ENCODE measurements at places on chromosomes 2 and 18.

- peak; percentile 48 for DNase-seq
Measured at GRCh38 chr2:189249171-189249570, 69.6 kb upstream of the COL5A2 start.

DNA sequence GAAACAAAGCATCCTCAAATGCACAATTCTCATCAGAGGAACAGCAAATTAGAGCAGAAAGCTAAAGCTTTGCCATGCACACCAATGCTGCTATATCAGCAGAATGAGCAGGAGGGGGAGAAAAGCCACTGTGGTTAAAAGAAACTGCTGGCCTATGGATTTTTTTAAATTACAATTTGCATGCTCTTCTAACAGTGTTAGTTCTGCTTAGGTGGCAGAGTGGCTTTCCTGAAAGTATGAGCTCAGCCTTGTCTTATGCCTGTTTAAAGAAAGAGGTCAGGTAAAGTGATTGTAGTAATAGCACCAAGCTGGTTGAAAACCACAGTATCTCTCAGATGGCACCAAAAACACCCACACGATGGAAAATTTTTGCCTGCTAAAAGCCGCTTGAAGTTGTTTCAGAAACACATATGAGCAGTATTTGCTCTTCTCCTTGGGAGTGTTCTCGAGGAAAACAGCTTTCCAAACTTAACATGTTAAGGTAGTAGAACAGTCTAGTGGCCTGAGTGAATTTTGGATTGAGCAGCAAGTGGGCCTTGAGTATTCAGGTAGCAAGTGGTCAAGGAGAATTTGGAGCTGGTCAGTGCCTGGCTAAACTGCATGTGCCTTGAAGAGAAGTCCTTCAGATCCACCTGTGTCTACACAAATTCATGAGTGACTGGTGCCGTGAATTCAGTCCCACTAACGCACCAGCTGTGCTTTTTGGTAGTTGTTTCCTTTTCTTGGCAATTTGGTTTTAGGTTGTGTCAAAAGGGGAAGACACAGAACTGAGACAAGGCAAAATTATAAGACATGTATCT is 19.6 kb upstream of the NDUFV2 start:
- no peak for DNase-seq

DNA sequence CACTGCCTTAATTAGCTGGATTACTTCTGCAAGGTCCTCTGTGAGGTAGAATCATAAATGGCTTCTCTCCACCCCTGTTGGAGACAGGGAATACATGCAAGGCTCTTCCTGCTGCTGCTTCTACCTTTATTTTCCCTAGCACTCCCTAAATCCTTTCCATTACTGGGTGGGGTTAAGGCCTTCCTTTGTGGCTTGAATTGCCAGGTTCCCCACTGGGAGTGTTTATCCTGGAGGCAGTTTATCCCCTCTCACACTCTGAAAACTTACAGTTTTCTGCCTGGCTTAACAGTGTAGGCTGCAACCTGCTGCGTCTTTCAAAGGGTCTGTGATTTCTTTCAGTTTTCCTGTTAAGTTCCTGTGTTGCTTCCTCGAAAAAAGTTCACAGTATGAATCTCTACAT is 1062.3 kb upstream of the CRIM1 start:
- DNase-seq, result no peak

- DNase-seq, result peak; percentile 69
Measured at GRCh38 chr18:48030616-48031480, 100.4 kb upstream of the SMAD2 start.

GRCh38 chr18:25102662-25103061 is 249.3 kb downstream of the ZNF521 start:
- DNase-seq, result no peak

- no peak for DNase-seq
Measured at GRCh38 chr2:195925120-195925519, 143.5 kb downstream of the DNAH7 start.

GRCh38 chr2:119384971-119385370 is 18.2 kb downstream of the DBI start:
- no peak for DNase-seq

GRCh38 chr2:108383146-108383830 is 5.5 kb downstream of the SULT1C4 start:
- DNase-seq, result no peak

- no peak for DNase-seq
Measured at GRCh38 chr2:193894081-193894480, 1699.3 kb upstream of the TMEFF2 start.

DNA sequence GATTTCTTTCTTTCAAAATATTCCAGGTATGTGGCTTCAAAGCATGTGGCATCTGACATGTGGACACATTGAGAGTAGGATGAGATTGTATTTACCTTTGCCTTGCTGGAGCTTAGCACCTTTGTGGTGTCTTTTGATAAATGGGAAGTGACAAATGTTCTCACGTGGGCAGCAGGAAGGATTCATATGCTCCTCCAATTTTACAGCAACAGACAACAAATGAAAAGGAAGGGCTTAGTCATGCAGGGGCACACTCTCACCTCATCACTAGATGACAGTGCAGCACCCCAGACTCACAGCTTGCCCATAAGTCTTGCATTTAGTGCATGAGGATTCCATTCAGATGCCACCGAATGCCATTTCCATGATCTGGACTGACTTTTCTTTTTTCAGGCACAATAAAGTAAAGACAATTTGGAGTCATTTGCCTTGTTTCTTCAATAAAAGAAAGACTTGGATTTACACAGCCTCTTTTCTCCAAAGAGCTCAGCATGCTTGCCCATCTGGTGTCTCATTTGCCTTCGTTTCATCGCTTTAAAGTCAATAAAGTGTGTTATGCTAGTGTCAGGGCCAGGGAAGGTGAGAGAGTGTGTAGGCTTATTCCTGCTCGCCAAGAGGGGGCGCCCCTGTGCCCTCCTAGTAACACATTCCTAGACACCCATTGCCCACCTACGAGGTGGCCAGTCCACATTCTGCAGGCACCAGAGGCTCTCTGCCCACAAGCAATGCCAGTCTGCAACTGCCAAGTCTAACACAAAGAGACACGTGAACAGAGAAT is 39.6 kb upstream of the DAPL1 start:
- no peak for DNase-seq

GRCh38 chr2:80830891-80831290 is 526.3 kb upstream of the LRRTM1 start:
- no peak for DNase-seq

DNA sequence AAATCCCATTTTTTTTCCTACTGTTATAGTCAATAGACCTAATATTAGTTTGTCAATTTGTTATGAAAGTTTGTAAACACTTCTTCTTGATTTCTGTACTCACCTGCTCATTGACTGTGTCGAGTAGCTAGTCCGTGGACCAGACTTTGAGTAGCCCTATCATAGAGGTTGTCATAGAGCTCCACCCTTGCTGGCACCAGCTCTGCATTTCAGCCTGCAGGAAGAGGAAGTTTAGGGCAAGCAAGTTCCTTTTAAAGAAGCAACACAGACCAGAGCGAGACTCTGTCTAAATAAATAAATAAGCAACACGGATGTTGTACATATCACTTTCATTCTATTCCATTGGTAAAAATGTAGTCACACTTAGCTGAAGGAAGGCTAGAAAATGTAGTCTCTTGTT is 74.0 kb downstream of the MCFD2 start:
- DNase-seq, result no peak

DNA sequence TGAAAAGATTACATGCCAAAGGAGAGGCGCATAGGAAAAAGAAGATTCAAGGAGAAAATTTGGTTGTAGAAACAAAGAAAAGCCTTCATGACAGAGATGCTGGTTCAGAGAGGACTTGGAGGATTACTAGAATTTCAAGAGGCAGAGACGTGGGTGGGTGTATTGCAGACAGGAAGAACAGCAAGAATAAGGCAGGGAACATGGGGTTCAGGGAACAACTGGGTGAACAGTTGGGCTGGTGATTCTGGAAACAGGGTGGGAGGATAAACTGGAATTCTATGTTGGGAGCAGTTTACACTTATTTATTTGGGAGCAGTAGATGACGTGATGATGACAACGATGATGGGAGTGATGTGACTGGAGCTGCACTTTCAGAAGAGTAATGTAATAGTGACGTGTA is 18.4 kb upstream of the GMCL1 start:
- DNase-seq, result no peak

DNA sequence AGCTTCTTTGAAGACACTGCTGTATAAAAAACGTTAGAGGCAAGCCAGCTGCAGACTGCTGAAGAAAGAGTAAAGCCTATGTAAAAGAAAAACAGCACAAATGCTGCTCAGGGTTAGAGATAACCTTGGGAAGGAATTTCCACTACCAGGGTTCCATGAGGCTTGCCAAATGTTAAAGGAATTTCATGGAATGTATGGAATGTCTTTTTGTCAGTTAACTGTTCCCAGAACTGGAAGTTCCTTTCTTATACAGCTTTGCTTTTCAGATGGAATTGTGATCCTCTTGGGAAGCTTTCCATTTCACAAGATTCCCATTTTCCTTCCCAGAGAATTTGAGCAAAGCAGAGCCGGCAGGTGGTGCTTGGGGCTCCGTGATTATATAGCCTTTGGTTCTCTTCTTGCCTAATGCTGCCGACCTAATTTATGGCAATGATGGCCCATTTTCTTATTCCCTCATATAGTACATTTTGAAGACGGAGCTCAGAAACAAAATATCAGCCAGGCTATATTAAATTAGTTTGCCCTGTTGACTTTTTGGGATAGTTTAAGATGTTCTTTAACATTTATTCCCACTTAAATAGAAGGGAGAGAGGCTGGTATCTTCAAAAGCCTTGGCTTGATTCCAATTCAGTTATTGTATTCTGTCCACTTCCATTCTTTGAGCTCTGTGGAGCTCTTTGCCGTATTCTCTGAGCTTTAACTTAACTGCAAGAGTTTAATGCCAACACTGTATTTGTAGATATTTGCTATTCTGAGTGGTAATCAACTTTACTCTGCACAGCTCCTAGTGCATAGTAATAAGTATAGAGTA is 162.3 kb downstream of the PHLPP1 start:
- DNase-seq, result peak; percentile 62

DNA sequence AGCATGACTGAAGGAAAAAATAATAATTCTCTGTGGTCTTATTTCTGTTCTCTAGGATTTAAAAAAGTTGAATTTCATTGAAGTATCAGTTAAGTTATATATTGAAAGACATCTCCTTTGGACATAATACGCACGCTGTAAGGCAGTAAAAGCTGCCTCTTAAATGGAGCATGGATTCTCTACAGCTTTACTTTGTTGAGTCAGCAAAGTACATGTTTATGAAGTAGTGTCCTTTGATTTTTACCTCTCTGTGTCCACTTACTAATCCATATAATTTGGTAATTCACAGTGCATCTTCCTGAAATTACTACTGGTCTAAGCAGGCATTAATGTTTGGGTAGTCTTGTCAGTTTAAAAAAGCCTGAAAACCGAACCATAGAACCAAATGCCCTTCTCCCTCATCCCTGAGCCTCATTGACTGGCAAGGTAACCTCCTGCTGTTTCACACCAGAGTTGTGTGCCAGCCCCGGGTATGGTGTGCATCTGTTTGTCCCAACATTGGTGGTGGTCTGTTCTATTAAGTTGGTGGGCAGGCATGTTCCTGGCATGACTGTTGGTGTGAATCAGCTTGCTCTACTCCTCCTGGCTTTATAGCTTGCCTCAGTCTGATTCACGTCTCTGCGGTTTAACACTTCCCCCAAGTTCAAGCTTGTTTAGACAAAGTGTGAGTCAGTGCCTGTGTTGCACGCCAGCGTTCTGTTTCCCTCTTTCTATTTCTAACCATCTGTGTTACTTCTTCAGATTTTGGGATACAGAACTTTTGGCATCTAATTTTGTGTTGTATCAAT is 71.0 kb upstream of the ITM2C start:
- DNase-seq, result peak; percentile 98

DNA sequence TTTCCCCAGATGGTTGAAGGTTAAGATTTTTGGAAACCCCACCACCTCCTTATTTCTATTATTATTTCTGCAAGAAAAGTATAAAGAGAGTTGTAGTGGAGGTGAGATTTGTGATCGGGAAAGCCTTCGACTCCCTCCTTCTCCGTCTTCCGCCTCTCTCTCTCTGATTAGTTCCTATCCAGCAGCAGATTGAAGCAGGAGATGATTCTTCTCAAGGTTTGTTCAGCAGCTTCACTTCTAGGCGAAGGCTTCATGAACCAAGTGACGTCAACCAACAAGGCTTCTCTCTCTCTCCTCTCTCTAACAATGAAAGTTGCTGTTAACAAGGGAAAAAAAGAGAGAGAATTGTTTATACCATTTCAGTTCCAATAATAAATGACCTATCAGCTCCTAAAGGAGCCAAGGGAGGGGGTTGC is at the start of gene BAZ2B:
Gene BAZ2B (minus strand): TSS at position 263 of the 416 bp plus-strand sequence. CDS start 137,829 bp downstream, outside the sequence.
- peak; percentile 83 for DNase-seq

- DNase-seq, result no peak
Measured at GRCh38 chr2:135471106-135471505, 59.9 kb downstream of the ZRANB3 start.

GRCh38 chr2:234251326-234252271 is 201.1 kb downstream of the SPP2 start:
- peak; percentile 82 for DNase-seq

DNA sequence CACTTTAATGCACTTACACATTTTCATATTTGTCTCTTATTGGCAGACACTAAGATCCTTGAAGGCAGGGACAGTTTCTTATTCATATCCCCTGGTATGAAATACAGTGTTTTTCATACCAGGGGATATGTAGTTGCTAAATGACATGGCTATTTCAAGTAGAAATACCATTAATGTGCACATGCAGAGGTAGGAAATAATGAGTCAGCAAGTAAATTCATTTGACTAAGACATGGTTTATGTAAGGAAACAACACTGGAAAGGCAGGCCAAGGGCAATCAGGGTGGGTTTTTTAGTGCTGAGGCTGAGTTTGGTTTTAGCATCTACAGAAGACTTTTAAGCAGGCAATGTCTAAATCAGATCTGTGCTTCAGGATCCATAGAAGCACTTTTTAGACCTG is 155.9 kb downstream of the WDPCP start:
- no peak for DNase-seq

- DNase-seq, result no peak
Measured at GRCh38 chr2:44906972-44907371, 34.5 kb upstream of the SIX3 start.

- DNase-seq, result no peak
Measured at GRCh38 chr2:39181297-39181696, 60.4 kb upstream of the SOS1 start.

DNA sequence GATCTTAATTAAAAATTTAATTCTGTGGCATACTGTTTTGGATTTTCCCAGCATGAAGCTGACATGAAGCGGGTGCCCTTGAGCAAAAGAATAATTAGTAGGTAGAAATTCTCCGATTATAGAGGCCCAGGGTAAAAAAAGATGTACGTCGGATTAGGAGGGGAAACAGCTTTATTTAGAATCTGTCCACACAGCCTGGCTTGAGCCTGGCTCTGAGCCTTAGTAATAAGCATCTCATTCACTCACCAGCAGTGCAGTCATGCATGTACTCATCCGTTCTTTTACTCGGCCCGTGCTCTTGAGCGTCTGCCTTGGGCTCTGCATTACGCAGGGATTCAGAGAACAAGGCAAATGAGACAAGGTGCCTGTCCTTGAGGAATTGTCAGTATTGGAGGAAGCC is 219.3 kb downstream of the AGAP1 start:
- no peak for DNase-seq

DNA sequence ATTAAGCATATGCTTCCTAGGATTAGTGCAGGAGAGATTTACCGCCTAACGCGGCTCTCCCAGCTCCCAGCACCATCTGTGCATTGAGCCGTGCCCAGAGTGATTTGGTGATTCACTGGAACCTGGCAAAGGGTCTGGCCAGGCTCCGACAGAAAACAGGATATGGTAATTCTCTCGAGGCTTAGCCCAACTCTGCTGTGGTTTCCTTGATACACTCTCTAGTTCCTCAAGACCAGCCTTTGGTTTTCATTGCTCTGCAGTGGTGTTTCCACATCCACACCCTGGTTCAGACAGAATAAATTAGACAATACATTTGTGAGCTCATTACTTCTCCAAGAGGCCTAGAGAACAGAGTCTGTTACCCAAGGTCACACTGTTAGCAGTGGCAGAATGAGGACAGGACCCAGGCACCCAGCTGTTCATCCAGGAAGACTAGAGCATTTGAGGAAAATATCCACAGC is 23.0 kb upstream of the SMAD2 start:
- peak; percentile 57 for DNase-seq

All from adipocyte (in vitro differentiated cells).